ENCODE measurements at places on chromosomes 7 and 10.

- peak; percentile 44 for DNase-seq
These were observed 2.1 kb downstream of the FRAT1 start for GRCh38 chr10:97321032-97321803.

DNA sequence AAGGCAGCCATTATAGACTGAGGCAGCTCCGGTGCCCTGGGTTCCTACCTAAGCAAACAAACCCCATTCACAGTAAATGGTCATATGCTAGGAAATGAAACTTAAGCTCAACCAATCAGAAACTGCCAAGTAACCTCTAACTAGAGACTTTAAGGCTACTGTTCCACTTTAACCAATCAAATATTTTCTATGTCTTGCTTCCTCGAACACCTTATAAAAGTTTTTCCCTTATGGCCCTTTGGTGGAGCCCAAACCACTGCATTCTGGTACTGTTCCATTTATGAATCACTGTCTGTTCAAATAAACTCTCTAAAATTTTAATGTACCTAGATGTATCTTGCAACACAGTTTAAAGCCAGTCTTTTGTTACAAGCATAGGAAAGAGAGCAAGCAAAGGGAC lies 361.1 kb downstream of the HGF start:
- DNase-seq: no peak

DNA sequence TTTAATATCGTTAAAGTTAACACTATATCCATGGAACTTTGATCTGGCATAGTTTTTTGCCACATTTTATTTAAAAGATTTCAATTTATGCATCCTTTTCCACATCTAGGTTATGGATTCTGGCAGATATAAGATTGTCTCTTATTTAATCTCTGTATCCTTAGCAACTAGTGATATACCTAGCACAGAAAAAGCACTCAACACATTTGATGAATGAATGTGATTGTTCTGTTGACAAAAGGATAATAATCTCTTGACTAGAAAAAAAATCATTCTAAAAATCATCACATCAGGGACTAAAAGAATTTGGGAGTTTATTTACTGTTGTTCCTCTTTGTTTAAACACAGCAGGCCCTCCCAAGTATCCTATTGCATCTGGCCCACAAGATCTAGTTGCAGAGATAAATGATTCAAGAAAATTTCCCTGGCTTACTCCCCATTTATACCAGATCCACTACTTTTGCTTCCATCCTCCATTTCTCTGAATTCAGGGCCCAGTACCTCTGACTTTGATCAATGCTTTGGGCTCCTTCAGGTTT lies 84.0 kb upstream of the C1GALT1 start:
- no peak for DNase-seq

GRCh38 chr7:108723381-108723814 lies 153.7 kb downstream of the DNAJB9 start:
- DNase-seq: no peak

- no peak for DNase-seq
These were observed 106.4 kb downstream of the FAM53B start for GRCh38 chr10:124637746-124638145.

DNA sequence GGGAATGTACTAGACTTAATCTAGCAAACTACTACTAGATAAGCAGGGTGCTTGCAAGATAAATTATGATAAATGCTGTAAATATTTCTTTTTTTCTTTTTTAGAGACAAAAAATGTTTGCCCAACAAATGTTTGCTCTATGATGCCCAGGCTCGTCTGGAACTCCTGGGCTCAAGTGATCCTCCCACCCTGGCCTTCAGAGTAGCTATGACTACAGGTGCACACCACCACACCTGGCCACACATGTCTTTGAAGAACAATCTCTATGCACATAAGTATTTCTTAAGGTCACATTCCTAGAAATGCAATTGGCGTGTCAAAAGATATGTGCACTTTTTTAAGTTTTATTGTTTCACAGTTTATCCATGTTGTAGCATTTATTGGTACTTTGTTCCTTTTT lies 179.6 kb upstream of the FRMD4A start:
- DNase-seq: no peak

DNA sequence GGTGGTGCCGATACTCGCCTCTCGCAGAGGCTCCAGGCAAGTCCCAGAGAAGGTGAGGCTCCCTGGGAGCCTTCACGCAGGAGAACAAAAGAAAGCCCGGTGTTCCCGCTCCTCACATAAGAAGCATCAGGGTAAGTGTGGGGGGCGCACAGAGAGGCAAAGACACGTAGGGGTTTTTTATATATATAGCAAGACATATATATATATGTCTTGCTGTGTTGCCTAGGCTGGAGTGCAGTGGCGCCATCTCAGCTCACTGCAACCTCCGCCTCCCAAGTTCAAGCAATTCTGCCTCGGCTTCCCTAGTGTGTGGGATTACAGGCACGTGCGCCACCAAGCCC lies 61.3 kb downstream of the PDIA4 start:
- DNase-seq: no peak

DNA sequence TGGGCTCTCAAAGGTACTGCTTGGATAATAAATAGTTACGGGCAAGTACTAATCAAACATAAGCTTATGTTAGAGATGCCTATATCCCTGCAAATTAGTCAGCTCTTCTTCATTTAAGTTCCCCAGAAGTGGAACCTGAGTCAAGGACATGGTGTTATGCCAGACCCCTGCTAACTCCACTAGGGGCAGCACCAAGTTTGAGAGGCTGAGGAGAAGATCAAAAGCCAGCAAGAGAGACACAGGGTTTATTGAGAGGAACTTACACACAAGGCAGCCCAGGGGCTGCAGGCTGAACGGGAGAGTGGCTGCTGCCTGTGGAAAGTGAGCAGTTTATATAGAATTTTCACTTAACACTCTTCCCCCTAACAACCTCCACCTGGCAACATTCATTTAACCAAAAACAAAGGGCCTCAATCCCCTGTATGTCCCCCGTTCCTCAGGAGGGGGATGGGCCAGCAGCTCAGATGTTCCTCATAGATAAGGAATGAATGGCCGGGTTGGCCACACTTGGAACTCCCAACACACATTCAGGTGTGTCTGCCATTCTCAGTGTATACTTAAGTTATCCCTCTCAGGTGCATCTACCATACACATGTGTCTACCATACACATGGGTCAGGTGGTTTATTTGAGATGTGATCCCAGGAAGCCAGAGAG lies 62.6 kb upstream of the GHITM start:
- no peak for DNase-seq

GRCh38 chr7:148398844-148399365 lies 191.7 kb upstream of the C7orf33 start:
- no peak for DNase-seq

DNA sequence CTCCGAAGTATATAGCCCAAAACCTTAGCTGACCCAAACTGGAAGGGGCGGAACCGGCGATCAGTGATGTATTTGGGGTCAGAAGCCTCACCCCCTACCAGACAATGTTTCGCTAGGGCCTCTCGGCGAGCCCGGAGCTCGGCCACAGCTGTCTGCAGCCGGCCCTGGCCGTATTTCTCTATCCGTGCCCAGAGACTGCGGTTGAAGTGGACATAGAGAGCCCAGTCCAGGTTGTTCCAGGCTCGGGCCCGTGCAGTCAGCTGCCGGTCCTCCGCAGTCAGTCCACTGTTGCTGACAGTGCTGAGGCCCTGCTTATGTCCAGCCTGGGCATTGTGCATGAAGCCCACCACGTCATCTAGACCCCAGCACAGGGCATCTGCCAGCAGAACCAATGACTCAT lies 1.5 kb upstream of the TRAPPC14 start:
- DNase-seq: no peak

DNA sequence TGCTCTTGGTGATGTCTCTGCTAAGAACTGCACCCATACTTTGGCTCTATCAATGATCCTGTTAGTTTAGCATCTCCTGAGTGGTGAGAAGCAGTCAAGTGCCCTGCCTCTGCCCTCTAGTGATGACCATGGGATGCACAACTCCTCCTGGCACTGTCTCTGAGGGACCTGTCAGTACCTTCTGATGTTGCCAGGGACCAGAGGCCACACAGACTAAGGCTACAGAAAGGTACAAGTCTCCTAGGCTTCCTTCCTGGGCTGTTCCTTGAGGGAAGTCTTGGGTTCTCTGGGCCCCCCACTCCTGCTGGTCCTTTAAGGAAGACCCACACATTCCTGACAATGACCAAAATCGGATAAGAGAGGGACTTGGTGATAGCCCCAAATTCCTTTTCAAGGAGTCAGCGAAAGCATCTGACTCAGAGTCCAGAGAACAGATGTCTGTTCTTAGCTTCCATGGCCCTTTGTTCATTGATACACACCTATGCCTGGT lies 15.3 kb downstream of the NKX2-3 start:
- peak; percentile 62 for DNase-seq

DNA sequence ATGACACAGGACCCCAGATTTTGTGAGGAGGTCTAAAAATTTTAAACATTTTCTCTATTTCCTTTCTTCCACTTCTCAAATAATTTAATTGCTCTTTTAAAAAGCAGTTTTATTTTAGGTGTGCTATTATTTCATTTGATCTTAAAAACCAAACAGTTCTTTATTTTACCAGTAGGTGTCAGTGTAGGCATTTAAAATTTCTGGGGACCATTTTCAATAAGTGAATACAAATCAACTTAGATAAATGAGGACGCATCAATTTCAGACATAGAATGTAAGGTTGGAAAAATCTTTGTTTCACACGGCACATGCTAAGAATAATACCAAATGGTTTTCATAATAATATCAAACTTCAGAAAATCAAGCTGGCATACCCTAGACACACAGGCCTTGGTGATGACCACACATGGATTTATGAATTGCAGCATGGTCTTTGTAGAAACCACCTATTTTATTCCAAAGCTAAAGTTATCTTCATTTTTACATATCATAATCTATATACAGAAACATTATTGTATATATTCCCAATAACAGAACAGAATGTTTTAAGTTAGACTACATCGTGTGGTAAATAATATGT lies 127.6 kb upstream of the SLC26A5 start:
- no peak for DNase-seq

GRCh38 chr7:50262916-50263690 lies 41.4 kb upstream of the IKZF1 start:
- DNase-seq: no peak

DNA sequence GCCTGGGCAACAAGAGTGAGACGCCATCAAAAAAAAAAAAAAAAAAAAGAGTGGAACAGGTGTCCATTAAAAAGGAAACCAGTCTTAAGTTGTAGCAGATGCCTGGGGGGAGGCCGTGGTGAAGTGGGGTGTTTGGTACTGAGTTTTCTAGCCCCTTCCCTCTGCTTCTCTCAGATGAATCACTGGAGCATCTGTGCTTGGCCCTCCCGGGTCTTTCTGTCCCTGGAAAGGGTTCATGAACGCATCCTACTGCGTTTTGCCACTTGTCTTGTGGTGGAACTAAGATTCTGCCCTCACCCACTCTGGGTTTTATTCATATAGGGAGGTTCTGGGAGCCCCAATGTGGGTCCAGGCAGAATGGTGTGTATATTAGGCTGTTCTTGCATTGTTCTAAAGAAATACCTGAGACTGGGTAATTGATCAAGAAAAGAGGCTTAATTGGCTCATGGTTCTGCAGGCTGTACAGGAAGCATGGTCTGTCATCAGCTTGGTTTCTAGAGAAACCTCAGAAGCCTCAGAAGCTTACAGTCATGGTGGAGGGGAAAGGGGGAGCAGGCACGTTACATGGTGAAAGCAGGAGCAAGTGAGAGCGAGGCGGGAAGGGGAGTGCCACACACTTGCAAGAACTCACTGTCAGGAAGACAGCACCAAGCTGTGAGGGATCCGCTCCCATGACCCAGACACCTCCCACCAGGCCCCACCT lies 63.5 kb downstream of the CAMK1D start:
- no peak for DNase-seq

DNA sequence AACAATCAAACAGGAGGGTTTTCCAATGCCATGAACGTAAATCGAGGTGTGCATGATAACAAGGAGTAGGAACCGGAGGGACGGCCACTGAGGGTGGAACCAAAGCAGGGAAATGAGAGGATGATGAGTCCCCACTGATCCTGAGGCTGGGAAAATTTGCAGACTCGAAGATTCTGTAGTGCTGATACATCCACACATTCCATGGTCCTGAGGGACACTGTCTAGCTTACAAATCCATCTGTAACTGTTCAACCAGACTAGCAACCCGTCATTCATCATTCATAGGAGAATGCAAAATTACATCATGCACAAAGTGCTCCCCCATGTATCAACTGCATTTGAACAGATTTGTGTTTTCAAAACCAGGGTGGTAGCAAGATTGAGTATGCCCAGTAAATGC lies 189.7 kb downstream of the PTPRN2 start:
- DNase-seq: no peak

- no peak for DNase-seq
These were observed 12.7 kb downstream of the ZNF438 start for GRCh38 chr10:31018962-31019361.

GRCh38 chr7:133268355-133268754 lies 15.5 kb downstream of the EXOC4 start:
- DNase-seq: no peak

GRCh38 chr7:30427296-30428070 lies 51.1 kb downstream of the NOD1 start:
- DNase-seq: no peak

DNA sequence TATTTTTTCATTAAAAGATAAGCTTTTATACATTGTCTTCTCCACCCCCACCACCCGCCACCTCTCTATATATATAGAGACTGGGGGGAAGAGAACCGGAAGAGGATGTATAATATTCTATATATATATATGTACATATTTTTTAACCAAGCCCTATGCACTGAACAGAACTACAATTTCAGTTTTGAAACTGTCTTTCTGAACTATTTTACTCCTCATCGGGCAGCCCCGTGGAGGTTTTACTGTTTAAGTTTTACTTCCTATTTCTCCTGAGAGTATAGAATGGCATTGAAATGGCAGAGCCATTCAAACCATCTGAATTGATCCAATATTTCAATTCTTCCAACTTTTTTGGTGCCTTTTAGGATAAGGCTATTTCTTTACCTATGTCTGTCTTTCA lies 1047.1 kb downstream of the NRG3 start:
- DNase-seq: no peak

- DNase-seq: peak; percentile 28
These were observed 182.1 kb downstream of the FAM107B start for GRCh38 chr10:14592566-14592965.

- no peak for DNase-seq
These were observed 14.1 kb upstream of the MYPN start for GRCh38 chr10:68095153-68095552.

DNA sequence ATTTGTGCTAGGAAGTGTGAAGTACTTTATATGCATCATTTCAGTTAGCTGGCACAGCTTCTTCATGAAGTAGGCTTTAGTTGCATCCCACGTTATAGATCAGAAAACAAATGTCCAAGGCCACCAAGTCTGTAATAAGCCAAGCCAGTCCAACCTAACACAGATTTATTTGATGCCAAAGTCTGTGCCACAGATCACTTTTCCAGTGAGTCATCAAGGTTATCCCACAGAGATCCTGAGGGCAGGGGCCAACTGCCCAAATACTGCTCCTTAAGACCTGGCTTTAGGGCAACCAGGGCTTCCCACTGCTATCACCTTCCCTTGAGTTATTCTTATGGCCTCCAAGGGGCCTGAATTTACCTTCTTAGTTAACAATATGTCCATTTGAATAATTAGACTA lies 1340.4 kb downstream of the XPNPEP1 start:
- no peak for DNase-seq
